Activated CD8-positive, alpha-beta T cell treated with anti-CD3 and anti-CD28 coated beads for 36 hours (primary cell): ENCODE measurements at places on chromosomes 11 and 22. TPM values are rescaled to one million over a fixed set of nuclear protein-coding genes. Genes with fewer than 3 reads are reported as not detected.

Gene MGAT3
- total RNA-seq, result 1.9 TPM

Gene TSSC4
- 36.2 TPM for total RNA-seq

- no peak for DNase-seq
These were observed 9.2 kb upstream of the RBM14 start for GRCh38 chr11:66607126-66607834.

DNA sequence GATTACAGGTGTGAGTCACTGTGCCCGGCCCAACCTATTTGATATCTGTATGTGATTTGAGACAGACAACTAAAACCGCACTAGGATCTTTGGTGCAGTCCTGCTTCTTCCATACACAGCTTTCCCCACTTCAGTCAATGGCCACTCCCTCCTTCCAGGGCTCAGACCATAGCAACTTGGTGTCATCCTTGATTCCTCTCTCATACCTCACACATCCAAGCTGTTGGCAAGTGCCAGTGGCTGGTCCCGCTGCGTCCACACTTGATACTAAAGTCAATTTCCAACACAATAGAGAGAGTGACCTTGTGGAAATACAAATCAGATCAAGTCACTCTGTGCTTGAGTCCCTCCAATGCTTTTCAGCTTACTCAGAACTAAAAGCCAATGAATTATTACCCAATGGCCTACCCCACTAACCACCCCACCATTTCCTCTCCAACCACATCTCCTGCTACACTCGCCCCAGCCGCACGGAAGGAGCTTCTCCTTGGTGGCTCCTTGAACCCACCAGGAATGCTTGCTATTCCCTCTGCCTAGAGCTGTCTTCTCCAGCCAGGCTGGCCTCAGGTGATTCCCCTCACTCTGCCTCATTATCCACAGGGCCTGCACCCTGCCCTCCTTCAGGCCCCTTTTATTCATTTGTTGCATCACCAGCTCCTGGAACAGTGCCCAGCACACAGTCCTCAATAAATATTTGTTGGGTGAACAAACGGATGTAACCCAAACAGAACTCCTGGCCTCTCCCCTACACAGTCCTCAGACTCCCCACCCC is 12.9 kb downstream of the ABTB2 start:
- DNase-seq, result no peak

DNA sequence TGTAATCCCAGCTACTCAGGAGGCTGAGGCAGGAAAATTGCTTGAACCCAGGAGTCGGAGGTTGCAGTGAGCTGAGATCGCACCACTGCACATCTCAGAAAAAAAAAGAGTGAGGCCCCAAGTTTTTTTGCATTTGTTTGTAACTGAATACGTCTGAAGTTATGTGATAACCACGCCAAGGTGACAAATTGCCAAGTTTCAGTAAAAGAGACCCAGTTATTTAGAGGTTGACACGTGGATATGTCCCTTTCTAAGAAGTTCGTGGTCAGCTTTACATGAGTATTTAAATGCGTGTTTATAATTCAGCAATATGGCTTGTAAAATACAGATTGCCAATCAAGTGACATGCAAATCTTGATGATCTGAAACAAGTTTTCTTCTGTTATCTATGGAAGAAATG is 8.0 kb downstream of the PPARA start:
- no peak for DNase-seq

- DNase-seq, result peak; percentile 85
These were observed 90.3 kb upstream of the PITPNB start for GRCh38 chr22:28009272-28009827.

DNA sequence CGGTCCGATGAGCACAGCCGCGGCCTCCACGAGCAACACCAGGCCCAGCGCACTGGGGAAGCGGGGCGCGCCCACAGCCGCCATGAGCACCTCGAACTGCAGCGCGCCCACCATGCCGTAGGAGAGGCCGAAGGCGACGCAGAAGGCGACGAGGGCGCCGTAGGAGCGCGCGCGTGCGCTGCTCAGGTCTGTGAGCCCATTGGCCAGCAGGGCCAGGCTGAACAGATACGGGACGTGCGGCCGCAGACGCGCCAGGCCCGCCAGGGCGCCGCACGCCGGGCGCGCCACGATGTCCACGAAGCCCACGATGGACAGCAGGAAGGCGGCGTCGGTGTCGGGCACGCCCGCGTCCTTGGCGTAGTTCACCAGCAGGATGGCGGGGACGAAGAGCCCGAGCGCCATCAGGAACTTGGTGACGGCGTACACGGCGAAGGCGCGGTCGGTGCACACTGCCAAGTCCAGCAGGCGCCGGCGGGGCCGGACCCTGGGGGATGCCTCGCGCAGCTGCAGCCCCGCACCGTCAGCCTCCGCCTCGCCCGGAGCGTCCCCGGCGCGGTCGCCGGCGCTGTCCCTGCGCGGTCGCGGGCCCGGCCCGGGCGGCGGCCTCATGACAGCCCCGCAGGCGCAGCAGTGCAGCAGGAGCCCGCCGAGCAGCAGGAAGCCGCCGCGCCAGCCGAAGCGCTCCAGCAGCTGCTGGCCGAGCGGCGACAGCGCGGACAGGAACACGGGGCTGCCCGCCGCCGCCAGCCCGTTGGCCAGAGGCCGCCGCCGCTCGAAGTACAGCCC is 2.9 kb downstream of the SLC16A8 start:
- DNase-seq, result peak; percentile 22

- no peak for DNase-seq
These were observed 53.6 kb downstream of the SCUBE1 start for GRCh38 chr22:43289531-43289963.

GRCh38 chr22:24216541-24217209 is 28.2 kb downstream of the GGT5 start:
- peak; percentile 73 for DNase-seq

- peak; percentile 25 for DNase-seq
These were observed 14.9 kb upstream of the MS4A4A start for GRCh38 chr11:60265373-60266214.

GRCh38 chr11:131295986-131296385 is 74.4 kb upstream of the NTM start:
- no peak for DNase-seq

GRCh38 chr11:111602865-111603610 is 789 bp downstream of the SIK2 start:
- DNase-seq, result peak; percentile 50

- no peak for DNase-seq
These were observed 13.4 kb downstream of the MYO7A start for GRCh38 chr11:77141475-77141874.

DNA sequence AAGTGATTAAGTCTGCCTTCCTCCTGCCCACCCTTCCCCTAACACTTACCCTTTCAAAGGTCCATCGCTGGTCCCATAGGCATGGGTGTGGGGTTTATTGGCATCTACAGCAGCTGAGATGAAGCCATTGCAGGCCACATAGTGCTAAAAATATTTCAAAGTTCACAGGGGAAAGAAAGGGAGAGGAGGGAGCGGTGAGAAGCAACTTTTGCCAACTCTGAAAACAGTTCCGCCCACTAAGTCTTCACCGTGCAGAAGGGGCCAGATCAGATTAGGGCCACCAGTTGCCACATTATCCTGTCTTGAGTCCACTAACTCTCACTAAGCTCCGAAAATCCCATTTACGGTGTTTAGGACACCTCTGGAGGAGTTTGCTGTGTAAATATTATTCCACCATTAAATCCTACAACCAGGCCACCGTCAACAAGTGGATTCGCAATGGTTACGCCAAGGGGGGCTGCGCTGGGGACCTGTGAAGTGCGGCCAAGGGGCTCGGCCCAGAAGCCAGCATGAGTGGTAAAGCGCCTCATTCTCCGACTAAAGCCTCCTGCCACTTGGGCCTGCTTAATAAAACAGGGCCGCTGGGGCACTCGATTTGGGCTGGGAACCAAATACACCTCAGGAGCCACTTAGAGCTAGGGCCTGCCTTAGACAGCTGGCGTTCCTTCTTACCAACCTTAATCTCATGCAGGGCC is 534.9 kb downstream of the MIAT start:
- no peak for DNase-seq
